ENCODE measurements at places on chromosomes 11 and 22. TPM values are rescaled to one million over a fixed set of nuclear protein-coding genes. Genes with fewer than 3 reads are reported as not detected.

Gene MGAT3
- total RNA-seq, result 53.7 TPM

Gene GALNT18
- 13.5 TPM for total RNA-seq

- no peak for DNase-seq
- H3K36me3 ChIP-seq, result no peaks in the 10 kb centered on the region
- no peak overlapping the region for H3K27ac ChIP-seq
- H3K4me3 ChIP-seq, result no peak overlapping the region
- H3K4me1 ChIP-seq, result no peaks in the 10 kb centered on the region
- H3K27me3 ChIP-seq, result no peaks in the 10 kb centered on the region
Observed at GRCh38 chr11:131549099-131549498, 178.7 kb downstream of the NTM start.

GRCh38 chr11:63761931-63762653 lies 6.5 kb downstream of the ZFTA start:
- peaks cover 6% of the 10 kb centered on the region for H3K4me1 ChIP-seq
- no peak overlapping the region for H3K27ac ChIP-seq
- peaks cover 17% of the 10 kb centered on the region for H3K36me3 ChIP-seq
- H3K27me3 ChIP-seq, result no peaks in the 10 kb centered on the region

- no peaks in the 10 kb centered on the region for H3K27me3 ChIP-seq
- H3K36me3 ChIP-seq, result no peaks in the 10 kb centered on the region
- DNase-seq, result no peak
Observed at GRCh38 chr11:27391331-27392015, 28.5 kb upstream of the CCDC34 start.

DNA sequence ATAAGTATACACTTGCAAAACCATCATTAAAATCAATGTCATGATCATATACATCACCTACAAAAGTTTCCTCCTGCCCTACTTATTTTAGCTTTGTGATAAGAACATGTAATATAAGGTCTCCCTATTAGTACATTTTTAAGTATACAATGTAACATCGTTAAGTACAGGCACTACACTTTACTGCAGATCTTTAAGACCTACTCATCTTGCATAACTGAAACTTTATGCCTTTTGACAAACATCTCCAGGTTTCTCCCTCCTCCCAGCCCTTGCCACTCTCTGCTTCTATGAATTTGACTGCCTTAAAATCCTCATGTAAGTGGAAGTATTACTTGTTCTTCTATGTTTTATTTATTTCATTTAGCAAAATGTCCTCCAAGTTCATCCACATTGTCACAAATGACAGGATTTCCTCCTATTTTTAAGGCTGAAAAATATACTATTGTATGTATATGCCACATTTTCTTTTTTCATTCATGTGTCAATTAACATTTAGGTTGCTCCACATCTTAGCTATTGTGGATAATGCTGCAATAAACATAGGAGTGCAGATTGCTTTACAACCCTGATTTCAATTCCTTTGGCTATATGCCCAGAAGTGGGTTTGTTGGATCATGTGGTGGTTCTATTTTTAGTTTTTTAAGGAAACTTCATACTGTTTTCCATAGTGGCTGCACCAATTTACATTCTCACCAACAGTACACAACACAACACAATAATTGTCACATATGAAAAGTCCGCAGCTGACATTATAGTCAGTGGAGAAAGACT lies 471.1 kb upstream of the ANO3 start:
- no peak overlapping the region for H3K4me3 ChIP-seq
- no peak overlapping the region for H3K27ac ChIP-seq
- H3K27me3 ChIP-seq, result no peaks in the 10 kb centered on the region
- no peak for DNase-seq
- no peaks in the 10 kb centered on the region for H3K4me1 ChIP-seq
- H3K36me3 ChIP-seq, result no peaks in the 10 kb centered on the region

DNA sequence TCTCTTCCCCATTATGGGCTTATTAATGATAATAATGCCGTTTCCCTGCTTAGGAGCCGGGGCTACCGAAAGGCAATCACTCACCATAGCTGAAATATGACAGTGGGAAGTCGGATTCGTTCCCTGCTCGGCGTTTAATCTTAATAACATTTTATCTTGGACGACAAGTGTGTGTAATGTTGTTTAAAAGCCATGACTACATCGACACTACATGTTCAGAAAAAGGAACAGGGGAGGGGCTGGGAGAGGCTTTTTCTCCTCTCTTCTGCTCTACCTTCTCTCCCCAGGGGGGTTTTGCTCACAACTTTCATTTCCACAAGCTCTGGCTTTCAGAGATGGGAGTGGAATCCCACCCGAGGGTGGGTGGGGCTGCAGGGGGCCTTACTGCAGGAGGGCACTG lies 105.5 kb downstream of the DSCAML1 start:
- DNase-seq, result no peak
- H3K27ac ChIP-seq, result no peak overlapping the region
- H3K4me1 ChIP-seq, result no peaks in the 10 kb centered on the region
- H3K36me3 ChIP-seq, result no peaks in the 10 kb centered on the region

DNA sequence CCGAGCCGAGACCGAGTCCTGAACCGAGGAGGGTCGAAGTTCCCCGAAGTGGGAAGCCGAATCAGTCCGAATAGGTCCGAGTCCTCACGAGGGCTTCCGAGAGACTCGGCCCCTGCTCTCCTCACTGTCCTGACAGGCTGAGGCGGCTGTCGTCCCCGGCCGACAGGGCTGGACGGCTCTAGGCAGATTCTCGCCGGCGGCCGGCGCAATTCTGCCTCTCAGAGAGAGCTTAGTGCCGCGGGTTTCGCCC lies 191 bp upstream of the DEAF1 start:
- peak overlapping the region; percentile 100 for H3K27ac ChIP-seq
- no peaks in the 10 kb centered on the region for H3K36me3 ChIP-seq
- no peaks in the 10 kb centered on the region for H3K27me3 ChIP-seq
- H3K4me3 ChIP-seq, result peak overlapping the region; percentile 95

GRCh38 chr22:49432897-49433443 lies 394.7 kb downstream of the BRD1 start:
- H3K36me3 ChIP-seq, result no peaks in the 10 kb centered on the region
- no peaks in the 10 kb centered on the region for H3K4me1 ChIP-seq
- H3K27ac ChIP-seq, result no peak overlapping the region
- H3K4me3 ChIP-seq, result no peak overlapping the region
